ENCODE measurements at places on chromosomes 13 and 19.

DNA sequence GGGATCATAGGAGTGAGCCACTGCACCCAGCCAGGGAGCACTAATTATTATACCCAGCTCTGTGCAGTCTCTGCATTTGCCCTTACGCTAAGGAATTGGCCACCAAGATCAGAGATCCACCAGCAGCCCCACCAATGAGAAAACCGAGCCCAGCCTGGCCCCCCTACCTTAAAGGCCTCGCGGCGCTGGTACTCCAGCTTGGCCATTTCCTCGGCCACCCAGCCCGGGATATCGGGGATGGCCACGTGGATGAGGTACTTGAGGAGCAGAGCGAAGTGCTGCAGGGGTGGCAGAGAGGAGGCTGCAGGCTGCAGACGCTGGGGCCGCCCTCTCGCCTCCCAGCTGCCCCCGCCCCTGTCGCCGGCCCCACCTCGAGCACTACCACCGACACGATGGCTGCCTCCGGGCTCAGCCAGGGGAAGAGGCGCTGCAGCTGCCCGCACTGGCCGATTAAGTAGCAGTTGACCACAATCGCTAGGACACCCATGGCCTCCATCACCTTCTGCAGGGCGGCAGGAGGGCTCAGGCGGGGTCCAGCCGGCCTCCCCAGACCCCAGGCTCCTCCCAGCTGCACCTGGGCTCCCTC lies 7.5 kb downstream of the ANO8 start:
- no peak for DNase-seq

DNA sequence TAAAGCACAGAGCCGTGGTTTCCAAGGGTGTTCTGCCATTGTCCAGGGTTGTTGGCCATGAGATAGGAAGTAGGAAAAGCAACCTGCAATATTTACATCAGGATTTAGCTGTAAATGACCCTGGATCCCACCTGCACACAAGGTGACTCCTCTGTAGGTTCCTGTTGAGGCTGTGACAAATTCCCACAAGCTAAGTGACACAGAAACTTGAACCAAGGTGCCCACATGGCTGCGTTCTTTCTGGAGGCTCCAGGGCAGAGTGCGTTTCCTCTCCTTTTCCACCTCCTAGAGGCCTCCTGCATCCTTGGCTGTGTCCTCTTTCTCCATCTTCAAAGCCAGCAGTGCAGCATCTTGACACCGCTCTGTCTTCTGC lies 11.9 kb downstream of the CEACAM21 start:
- DNase-seq, result no peak

GRCh38 chr13:19179916-19180315 lies 1.7 kb downstream of the TUBA3C start:
- DNase-seq, result no peak

DNA sequence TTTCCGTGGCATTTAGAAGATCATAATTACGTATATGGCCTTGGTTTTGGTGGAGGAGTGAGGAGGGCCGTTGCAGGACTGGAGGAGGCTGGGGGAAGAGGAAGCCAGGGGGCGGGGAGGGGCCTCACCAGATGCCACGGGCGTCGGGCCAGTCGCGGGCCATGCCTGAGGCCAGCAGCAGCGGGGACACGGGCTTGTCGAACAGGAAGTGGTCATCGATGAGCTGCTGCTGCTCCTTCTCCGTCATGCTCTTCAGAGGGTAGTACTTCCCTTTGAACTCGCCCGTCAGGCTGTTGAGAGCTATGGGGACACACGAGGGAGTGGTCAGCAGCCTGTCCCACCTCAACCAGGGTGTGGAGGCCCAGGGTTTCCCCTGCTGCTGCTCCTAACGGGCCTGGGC lies 11.1 kb downstream of the CKM start:
- DNase-seq, result no peak

GRCh38 chr13:20782116-20782708 lies 8.5 kb upstream of the EEF1AKMT1 start:
- no peak for DNase-seq

DNA sequence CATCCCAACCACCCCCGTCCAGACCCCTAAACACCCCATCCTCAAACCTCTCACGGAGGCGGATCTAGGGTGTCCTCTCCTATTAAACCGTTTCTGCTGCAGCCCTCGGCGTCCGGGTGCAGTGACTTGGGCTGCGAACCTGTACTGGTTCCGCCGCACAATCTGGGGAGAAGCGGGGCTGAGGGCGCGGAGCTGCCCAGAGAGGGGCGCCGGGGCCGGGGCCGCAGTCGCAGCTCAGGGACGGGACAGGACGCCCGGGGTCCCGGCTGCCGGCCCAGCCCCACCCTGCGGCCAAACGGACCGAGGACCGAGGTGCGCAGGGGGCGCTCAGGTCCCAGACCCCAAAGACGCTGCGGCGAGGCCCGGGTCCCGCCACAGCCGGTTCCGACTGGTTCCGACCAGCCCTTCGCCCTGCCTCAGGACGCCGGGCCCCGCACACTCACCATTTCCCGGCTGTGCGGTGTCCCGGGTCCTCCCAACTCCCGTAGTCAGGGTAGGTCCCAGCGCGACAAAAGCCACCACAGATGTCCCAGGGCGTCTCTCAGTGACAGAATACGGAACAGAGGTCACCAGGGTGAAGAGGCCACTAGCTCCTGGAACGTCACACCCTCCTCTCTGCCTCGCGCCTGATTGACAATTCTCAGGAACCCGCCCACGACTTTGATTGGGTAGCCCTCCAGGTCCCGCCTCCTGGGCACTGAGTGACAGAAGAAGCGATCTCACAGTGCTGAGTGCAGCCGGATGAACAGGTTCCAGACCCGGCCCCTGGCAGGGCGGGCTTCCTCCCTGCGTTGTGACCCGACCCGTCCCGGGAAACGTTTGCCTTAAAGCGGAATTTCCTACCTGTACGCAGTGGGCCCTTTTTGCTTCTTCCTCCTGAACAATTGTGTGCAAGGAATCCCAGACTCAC lies at the start of gene ZNF44:
Gene ZNF44, minus strand, starts transcription at position 635 of the 910 bp plus-strand sequence. Its CDS starts 189 bp downstream, at position 446.
- DNase-seq, result peak; percentile 96

DNA sequence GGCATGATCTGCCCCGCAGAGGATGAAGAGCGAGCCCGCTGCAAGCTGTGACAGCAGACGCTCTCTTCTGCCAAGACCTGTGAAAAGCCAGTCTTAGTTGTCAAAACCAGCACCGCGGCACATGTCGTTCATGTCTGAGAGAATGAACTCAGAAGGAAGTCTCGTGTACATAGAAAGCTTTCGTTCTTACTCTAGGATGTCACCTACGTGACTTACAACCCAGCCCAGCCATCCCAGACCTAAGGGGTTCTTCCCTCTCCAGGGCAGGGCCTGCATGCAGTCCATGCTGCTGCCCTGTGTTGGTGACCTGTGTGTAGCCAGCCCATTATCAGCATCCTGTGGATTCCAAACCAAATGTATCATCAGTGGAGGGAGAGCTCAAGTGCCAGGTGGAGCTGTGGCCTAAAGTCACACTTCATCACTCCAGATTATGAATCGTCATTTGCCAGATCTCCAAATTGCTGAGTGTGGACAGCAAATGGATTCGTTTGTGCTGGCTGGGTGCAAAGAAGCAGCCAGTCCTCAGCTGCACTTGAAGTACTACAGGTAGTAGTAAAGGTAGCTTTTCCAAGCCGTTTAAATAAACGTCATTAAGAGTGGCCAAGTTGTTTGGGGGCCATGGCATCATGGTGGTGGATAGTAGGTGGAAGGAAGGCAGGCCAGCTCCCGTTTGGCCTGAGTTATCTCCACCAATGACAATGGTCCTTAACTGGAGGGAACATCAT lies 73.9 kb upstream of the GPR183 start:
- no peak for DNase-seq

- no peak for DNase-seq
Measured at GRCh38 chr13:99909836-99910619, 61.5 kb downstream of the ZIC5 start.

- no peak for DNase-seq
Measured at GRCh38 chr19:22708983-22709382, 74.9 kb downstream of the ZNF492 start.

- DNase-seq, result peak; percentile 88
Measured at GRCh38 chr19:2636897-2637683, 65.4 kb downstream of the GNG7 start.

GRCh38 chr19:45279587-45280192 lies 28.6 kb downstream of the MARK4 start:
- DNase-seq, result no peak

- no peak for DNase-seq
Measured at GRCh38 chr13:76329004-76329403, 557.2 kb downstream of the KCTD12 start.

GRCh38 chr19:16778796-16779411 lies 50.3 kb upstream of the SIN3B start:
- peak; percentile 84 for DNase-seq

GRCh38 chr13:33366469-33367062 lies 81.0 kb upstream of the STARD13 start:
- no peak for DNase-seq

DNA sequence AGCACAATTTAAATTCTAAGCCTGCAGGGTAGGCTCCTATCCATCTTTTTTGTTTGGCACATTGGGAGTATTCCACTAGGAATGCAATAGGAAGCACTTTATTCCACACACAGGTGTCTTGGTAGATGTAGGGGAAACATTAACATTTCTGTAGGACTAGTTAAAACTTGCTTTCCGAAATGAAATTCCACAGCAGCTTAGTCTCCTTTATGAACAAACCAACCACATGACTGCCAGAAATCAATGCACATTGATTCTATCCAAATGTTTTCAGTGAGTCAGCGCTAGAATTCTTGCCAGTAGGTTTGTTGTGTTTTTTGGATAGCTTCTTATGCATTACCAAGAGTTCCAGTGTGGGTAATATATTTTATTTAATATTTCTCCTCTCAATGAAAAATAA lies 207.9 kb upstream of the CSNK1A1L start:
- DNase-seq, result peak; percentile 49

DNA sequence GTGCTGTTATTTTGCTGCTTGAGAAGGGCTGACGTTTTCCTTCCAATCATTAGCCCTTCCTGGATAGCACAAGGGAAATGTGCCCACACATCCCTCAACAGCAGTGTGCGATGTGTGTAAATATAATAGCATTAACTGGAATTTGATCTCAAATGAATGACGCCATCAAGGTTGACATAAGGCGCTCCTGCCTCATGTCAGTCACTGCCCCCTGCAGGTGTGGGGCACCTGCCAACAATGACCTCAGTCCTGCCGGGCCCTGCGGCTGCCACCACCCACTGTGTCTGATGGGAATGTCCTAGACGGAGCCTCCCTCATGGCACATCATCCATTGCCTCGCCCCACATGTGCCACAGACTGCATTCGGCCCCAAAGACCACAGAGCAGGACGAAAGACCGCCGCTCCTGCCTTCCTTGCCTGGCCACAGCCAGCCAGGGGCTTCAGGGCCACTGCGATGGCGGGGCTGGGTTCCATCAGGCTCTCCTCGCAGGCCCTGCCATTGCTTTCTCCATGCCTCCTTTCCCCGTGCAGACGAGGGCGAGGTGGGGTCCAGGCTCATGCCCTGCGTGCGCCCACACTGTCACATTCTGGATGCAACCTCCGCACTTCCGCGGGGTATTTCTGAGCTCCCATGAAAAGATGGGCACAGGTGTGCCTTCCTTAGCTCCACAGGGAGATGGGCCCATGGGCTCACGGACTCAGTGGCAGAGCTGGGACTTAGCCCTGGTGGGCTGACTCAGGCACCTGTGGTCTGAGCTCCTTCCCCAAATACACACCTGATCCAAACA lies 146.7 kb downstream of the SOX1 start:
- no peak for DNase-seq

GRCh38 chr13:51549050-51549449 lies 35.2 kb upstream of the WDFY2 start:
- no peak for DNase-seq

DNA sequence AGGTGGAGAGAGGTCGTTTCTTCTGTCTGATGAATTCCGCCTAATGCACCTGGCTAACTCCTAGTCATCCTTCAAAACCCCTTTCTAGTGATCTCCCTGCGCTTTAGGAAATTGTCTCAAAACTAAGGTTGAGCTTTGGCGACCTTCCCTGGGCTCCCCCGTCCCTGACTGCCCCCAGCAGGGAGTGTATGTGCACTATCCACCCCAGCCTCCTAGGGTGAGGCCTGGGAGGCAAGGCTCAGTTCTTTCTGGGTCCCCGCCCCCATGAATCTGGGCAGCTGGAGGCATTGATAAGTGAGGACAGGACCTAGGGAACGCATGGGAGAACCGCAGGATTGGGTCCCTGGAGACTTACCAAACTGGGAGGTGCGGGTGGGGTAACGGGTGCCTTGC lies 378 bp downstream of the TLE6 start:
- no peak for DNase-seq

DNA sequence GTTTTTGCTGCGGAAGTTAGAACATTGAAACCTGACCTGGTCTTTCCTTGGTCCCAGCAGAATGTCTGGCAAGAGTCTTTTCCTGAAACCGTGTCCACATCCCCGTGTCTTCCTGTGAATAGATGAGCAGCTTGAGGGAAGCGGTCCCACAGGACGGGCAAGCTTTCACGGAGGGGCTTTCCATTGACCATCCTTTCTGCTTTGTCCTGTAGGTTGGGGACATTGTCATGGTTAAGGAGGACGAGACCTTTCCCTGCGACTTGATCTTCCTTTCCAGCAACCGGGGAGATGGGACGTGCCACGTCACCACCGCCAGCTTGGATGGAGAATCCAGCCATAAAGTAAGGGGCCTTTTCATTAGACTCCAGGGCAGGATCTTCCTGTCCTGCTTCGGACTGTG lies 126.0 kb downstream of the ATP11A start:
- no peak for DNase-seq

- no peak for DNase-seq
Measured at GRCh38 chr19:1291761-1292418, 6.2 kb downstream of the EFNA2 start.

DNA sequence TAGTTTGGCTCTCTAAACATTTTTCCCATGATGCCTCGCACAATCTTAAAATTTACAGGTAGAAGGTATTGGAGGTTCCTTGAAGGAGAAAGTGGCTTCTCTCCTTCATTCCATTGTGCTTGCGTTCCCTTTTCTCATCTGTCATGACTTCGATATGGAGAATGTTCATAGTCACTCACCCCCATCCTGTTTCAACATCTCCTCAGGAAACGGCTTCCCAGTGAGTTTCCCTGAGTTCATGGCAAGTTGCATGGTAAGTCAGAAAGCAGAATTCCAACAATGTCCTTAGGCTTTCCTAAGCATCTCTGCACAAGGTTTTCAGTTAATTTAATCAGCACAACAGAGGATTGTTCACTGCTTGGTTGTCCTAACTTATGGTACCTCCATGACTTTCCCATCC lies 581.8 kb upstream of the SLITRK5 start:
- no peak for DNase-seq

GRCh38 chr13:24709186-24709913 lies 29.1 kb downstream of the ATP12A start:
- no peak for DNase-seq

DNA sequence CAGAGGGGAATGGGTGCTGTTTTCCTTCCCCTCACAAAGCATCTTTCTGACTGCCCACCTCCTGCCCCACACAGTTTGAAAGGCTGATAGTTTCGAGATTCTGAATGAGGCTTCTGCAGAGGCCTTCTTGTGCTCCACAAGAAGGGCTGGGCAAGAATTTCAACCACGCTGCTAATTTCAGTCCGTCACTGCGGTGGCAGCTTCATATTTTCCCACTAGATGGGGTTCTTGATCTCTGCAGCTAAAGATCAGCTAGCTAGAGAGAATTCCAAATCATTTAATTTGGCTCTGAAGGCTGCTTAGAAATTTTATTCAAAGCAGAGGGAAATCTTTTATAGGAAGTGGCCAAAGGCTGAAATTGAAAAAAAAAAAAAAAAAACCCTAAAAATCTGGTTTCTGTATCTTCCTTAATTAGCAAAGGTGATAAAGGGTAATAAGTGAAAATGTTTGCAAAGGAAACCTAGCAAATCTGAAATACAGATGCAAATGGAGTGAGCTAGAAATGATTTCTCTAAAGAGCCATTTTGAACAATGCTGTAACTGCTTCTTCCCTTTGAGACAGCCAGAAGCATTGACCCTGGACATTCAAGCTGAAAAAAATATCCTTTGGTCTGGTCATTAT lies 38.0 kb upstream of the C13orf42 start:
- DNase-seq, result peak; percentile 75

GRCh38 chr13:88031980-88032559 lies 360.9 kb downstream of the SLITRK5 start:
- DNase-seq, result peak; percentile 18
